ENCODE measurements at places on chromosomes 5 and 9.
A peak's percentile ranks its signal among the peaks of the same experiment; 100 is the strongest.

DNA sequence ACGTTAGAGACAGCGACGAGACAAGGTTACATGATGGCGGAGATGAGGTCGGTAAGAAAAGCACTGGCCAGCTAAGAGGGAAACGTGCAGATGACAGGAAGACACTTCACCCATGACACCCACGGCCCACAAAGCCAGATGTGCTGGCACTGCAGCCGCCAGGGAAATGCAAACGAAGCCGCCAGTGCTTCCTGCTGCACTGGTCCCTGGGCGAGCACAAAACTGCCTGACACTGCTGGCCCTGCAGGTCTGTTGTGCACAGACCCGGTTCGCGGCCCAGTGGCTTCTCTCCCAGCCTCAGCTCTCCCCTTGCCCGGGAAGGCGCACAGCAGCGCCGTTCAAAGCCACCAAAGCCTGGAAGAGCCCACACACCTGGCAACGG is 20.3 kb downstream of the QSOX2 start:
- DNase-seq: no peak

GRCh38 chr9:122325124-122325523 is 45.7 kb upstream of the PTGS1 start:
- DNase-seq: peak; percentile 36

DNA sequence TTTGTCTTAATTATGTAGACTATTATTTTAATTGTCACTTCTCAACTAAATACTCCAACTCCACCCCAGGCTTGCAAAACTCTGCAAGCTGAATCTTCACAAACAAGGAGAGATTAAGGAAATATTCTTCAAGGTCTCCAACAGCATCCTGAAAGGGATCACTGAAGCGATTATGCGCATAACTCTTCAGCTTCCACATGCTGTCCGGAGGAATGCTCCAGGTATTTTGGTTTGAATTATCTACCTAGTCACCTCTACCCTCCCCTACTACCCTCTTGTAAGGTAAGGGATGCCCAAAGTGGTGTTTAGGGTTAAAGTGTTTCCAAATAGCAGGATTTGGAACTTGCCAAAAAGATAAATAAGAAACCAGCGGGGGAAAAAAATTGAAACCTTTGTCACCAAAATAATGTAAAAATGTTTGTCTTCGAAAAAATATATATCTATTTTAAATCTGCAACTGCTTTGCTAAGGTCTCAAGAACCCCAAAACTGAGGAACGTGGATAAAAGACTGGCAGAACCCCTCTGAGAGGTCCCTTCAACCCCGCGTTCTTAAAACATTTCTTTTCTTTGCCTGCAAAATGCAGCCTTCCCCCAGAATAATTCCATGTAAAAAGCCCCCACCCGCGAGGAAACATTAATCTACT is 11.6 kb downstream of the PTCH1 start:
- DNase-seq: no peak

DNA sequence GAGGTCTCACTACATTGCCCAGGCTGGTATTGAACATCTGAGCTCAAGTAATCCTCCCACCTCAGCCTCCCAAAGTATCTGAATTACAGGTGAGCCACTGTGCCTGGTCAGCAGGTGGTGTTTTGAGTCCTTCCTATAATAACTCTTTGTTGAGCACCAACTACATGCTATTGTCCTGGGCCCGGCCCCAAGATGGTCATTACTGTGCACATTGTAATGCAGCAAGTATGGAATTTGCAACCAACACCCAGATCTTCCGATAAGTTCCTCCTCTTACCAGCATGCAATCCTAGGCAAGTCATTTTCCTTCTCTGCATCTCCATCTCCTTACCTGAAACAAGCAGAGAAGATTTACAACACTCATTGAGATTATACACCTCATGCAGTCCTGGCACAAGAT is 510.3 kb upstream of the KLF4 start:
- DNase-seq: no peak

DNA sequence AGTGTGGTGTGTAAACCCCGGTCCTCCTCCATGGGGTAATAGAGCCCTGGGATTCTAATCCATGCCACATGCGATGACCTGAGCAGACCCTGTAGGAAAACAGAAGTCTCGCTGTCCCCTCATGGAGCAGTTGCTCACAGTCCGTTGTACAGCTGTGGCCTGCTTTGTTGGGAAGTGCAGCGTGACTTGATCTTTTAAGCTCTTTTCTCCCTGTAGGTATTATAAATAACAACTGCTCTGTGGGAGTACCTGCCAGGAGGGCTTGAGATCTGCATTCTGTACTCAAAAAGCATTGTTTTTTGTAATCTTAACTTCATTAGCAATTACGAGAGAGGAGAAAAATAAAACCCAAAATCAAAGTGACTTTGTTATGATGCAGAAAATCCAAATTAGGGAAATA is 17.3 kb downstream of the MEGF10 start:
- DNase-seq: no peak

- no peak for DNase-seq
Observed at GRCh38 chr5:143806579-143806978, 5.4 kb upstream of the HMHB1 start.

GRCh38 chr5:136998854-136999357 is 500.2 kb downstream of the SPOCK1 start:
- no peak for DNase-seq

DNA sequence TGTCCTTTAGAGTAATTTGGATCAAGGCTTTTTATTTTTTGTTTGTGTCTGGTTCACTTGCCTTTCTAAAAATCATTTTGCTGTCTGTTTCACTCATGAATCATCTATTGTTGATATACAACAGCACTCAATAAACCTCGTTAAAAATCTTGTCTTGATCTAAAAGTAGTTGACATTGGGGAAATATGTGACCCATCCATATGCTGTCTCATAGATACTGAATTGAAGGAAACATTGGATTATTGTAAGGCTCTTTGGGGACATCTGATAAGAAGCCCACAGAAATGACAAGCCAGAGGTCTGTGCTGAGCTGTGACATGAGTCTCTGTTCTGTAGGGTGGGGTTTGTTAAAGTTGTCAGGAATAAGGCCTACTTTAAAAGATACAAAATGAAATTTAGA is 208.0 kb downstream of the PDZD2 start:
- peak; percentile 70 for DNase-seq

DNA sequence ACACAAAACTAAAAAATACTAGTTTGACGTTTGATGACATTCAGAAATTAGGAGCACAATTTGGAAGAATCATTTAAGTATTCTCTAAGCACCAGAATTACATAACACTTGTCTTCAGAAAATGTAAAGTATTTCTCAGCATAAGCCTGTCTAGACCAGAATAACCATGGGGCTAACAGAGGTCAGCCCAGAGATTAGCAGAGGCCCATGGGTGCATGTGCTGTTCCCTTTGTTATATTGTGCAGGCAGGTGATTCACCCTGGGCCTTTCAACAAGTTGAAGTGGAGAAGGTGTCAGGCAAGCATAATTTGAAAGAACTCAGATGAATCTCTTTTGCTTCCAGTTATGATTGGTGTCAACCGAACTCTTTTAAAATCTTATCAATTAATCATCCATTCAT is 227.9 kb downstream of the LURAP1L start:
- DNase-seq: no peak

DNA sequence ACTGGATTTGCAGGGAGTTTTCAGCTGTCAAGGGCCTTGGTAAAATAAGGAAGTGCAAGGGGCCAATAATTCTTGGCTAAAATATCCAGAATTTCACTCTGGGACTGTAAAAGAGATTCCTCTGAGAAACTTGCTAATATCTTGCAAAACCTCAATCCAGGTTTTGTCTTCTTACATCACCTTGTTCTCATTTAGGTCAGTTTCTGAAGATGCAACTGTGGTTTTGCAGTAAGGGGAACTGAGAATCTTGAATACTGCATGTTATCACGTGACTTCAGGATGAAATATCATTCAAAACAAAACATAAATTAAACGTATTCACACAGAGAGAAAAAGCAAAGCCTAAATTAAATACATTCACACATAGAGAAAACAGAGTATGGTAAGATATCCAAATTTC is 35.0 kb upstream of the RIC1 start:
- peak; percentile 35 for DNase-seq

DNA sequence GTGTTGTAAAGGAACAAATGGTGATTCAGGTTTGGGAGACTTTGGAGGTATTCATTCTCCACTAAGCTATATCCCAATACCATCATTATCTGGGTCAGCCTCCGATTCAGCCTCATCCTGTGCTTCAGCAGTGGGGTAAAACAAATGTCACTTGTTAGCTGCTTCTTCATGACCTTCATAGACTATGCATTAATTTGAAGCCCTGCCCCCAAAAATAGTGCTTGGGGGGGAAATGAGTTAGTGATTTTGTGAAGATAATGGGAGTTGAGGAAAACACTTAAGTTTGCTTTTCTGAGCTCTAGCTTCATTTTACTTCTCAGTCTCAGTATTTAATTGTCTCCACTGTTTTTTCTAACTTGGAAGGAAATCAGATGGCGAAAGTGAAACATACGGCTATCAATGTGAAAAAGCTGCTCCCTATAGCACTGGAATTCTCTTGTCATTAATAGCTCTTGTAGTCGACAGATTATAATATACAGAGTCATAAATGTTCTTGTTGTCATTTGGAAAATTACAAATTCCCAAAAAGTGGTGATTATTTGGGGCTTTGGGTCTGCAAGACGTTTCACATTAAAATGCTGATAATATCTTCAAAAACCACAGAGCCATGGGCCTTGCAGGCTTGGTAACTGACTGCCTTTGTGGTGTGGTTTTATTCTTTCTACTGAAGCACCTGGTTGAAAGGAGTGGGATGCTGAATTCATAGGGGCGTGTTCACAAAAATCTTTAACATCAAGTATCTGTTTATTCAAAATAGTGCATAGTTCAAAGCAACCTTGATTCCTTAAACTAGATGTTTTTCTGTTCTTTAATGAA is 40.0 kb downstream of the PIK3R1 start:
- peak; percentile 74 for DNase-seq

DNA sequence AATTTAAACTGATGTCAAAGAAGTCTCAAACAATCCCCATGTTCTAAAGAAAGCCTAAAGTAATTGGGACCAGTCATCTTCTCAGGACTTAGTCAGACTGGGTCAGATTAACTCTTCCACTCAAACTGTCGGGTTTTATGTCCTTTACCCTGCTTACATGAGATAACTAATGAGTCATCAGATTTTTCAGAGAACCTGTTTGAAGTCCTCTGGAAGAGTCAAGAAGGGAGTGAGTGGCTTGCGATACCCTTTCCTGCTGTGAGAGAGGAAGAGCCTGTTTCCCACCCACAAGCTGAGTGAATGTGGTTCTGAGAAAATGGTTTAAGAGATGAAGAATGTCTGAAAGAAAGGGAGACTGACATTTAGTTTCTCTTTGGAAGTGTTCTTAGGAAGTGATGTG is 1866.7 kb upstream of the C9orf72 start:
- no peak for DNase-seq

DNA sequence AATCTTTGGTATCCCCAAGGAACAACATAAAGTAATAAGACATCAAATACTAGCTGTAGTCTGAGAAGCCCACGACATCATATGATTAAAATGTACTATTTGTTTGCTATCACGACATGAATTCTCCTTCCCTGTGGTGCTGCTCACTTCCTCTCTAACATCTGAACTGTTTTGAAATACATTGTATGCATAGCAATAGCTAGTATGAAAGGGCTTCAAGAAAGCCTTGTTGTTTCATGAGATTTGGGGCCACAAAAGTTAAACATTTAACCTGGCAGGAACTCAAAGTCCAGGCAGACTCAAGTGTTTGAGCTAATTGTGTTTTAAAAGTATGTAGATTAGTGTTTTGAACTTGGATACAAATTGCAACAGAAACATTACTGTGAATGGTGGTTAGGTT is 237.4 kb upstream of the PTGER4 start:
- DNase-seq: peak; percentile 29

DNA sequence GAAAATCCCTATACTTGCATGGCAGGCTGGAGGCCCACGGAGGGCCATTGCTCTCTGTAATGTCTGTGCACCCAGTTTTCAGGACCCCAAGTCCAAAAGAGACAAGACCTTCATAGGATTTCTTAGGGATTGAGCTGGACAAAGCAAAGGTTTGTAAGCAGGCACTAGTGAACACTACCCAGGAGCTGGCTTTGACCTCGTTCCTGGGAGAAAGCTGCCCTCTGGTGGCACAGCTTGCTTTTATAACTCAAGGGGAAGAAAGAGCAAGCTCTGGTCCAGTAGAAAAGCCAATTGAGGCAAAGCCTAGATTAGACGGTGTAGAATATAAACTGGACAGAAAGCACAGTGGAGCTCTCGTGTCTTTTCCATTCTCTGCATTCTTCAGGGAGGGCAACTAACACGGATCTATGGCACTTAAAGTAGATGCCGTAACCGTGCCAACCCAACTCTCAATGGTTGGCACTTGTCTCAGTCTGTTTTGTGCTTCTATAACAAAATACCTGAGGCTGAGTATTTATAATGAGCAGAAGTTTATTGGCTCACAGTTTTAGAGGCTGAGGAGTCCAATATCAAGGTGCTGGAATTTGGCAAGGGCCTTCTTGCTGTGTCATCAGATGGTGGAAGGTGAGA is 7.9 kb downstream of the GABRP start:
- DNase-seq: peak; percentile 77

DNA sequence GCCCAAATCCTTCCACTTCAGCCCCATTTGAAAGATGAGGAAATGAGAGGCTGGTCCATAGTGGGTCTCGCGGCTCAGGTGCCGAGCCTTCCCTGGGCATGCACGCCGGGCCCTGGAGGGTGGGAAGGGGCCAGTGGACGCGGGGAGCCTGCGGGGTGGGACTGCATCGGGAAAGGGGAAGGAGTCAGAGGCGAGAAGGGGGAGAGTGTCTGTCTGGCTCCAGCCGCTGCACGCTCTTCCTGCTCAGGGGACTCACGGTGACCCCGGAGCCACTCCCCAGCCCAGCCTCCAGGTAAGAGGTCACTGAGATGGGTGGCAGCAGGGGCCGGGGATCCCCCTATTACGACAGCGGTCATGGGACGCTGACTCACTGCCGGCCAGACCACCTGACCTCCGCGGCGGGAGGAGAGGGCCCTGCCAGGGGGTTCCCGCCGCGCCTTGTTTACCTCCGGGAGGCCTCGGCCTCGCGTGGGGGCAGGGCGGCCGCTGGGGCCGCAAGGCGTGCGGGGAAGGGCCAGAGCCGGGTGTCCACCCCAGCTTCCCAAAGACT is 1.9 kb upstream of the SQSTM1 start:
- peak; percentile 93 for DNase-seq

GRCh38 chr9:17556255-17556654 is 22.6 kb upstream of the SH3GL2 start:
- no peak for DNase-seq

- DNase-seq: no peak
Observed at GRCh38 chr5:173495225-173495904, 121.1 kb downstream of the BOD1 start.

GRCh38 chr9:116697362-116697761 is 10.3 kb downstream of the TRIM32 start:
- no peak for DNase-seq

GRCh38 chr5:90875456-90875855 is 316.9 kb downstream of the ADGRV1 start:
- no peak for DNase-seq

Measured in hematopoietic multipotent progenitor cell treated with erythropoietin and hydrocortisone succinate and interleukin-3 and kit ligand, for 4 days (in vitro differentiated cells).